ENCODE measurements at places on chromosomes 6 and 20.

DNA sequence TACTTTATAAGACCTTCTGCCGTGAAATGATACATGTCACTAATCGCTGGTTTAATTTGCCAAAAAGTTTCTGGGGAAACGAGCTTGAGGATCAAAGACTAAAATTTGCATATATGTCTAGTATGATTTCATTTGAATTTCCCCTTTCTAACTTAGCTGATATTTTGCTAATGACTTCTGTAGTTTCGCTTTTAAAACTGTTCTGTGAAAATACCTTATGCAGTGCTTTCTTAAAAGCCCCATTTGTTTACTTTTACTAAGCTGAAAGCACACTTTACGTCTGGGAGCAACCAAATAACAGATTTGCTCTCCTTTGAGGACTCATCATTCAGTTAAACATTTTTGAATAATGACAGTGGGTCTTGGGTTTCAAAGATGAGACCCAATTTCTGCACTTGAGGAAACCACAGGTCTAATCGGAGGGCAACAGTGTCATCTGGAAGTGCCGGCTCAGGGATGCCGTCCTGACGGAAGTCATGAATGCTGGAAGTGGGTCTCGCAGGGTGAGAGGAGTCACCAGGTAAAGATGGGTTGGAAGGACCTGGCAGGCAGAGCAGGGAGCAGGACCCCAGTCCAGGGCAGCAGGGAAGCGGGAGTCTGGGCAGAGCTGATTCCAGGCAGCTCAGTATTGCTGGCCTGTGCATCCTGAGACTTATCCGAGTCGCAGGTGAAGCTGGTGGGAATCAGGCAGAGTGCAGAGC, 33.2 kb downstream of the PLEKHG1 start:
- no peak for DNase-seq

DNA sequence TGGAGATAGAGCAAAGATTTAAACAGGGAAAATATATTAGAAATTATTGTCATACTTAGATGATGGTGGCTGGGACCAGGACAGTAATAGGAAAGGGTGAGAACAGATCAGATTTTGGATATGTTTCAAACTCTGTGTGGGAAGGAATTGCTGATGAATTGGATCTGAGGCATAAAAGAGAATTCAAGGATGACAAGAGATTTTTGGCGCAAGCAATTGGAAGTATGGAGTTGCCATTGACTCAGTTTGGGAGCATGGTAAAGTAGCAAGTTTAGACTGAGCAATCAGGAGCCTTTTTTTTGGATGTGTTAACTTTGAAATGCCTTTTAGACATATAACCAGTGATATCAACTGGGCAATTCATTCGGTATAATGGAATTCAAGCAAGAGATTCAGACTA, 14.4 kb downstream of the TAB2 start:
- DNase-seq, result no peak

- DNase-seq, result no peak
Observed at GRCh38 chr6:97064578-97064977, 140.1 kb downstream of the KLHL32 start.

DNA sequence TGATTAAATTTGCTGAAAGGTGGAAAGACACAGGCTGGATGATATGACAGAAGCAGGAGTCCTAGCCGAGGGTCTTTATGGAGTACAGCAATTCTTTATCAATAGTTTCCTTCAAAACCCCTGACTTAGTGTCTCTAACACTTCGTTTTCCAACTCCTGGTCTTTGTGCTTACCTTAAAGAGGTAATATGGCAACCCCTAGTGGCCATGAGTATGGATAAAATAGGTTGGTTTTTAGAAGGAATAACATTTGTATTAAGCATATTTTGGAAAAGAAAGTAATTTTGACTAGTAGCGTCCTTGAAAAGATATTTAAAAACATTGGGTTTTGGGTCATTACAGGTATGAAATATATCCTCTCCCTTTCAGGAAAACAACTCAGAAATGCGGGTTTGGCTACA, 51.9 kb downstream of the VGLL2 start:
- DNase-seq, result no peak

DNA sequence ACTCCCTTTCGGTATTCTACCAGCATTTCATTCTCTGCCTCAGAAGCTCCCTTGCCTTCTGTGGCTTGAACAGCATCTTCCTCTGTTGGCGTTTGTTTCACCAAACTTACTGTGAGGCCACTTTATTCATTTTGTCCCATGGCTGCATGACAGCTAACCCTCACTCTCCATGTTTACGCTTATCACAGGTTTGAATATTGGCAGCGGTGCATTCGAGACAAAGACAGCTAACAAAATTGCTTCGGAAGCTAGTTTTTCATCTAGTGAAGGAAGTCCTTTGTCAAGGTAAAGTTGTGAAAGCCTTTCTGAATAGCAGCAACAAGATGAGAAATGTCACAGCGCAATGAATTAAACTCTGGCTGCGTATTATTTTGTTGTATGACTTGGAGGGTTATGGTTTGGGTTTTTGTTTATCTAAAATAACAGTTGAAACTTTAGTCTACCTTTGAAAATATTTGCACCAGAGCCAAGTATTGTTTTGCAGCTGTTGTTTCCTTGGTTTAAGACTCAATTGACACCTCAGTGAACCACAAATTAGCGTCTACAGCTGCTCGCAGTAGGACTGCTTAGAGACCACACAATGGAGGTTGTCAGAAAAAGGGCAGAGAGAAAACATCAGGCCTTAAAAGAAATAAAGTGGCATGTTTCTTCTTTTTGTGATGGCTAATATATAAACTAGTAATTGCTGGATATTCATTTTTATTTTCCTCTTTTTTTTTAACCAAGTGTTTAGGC, 70.4 kb upstream of the XRN2 start:
- DNase-seq, result no peak

- no peak for DNase-seq
Observed at GRCh38 chr6:155041741-155042279, 46.7 kb downstream of the TIAM2 start.

DNA sequence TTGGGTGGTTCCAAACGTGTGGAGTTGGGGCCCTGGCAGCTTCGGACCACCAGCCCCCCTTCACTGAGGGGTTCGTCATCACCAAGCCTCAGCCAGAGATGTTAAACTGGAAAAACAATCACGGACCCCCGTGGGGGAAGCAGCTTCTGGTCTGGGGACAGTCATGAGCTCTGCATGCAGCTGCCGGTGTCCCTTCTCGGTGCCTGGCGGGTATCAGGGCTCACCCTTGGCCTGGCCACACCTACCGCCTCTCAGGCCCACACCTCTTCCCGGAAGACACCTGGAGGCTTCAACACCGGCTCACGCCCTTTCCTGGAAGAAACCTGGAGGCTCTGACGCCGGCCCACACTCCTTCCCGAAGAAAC, 77.8 kb upstream of the BHLHE23 start:
- no peak for DNase-seq

GRCh38 chr6:80133020-80133419, 26.5 kb downstream of the BCKDHB start:
- DNase-seq, result peak; percentile 10

DNA sequence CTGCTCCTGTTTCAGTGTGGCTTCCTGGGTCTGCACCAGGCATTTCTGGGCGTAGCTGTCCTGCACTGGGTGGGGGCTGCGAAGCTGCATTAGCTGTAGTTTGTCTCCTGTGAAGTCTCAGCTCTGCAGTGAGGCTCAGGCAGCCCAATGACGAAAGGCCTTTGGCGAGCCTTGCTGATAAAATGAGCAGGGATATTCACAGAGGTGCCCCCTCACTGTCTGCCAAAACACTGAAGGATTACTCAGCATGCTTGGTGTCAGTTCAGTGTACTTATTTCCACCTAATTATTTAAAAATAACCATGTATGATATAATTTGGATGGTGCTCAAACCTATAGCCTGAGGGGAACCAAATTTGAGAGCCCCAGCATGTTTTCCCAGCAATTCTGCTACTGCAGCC, 73.5 kb downstream of the ECT2L start:
- DNase-seq, result no peak

- DNase-seq, result no peak
Observed at GRCh38 chr6:98384801-98385200, 449.6 kb upstream of the POU3F2 start.

- no peak for DNase-seq
Observed at GRCh38 chr6:44232676-44233566, 9.5 kb downstream of the SLC29A1 start.

DNA sequence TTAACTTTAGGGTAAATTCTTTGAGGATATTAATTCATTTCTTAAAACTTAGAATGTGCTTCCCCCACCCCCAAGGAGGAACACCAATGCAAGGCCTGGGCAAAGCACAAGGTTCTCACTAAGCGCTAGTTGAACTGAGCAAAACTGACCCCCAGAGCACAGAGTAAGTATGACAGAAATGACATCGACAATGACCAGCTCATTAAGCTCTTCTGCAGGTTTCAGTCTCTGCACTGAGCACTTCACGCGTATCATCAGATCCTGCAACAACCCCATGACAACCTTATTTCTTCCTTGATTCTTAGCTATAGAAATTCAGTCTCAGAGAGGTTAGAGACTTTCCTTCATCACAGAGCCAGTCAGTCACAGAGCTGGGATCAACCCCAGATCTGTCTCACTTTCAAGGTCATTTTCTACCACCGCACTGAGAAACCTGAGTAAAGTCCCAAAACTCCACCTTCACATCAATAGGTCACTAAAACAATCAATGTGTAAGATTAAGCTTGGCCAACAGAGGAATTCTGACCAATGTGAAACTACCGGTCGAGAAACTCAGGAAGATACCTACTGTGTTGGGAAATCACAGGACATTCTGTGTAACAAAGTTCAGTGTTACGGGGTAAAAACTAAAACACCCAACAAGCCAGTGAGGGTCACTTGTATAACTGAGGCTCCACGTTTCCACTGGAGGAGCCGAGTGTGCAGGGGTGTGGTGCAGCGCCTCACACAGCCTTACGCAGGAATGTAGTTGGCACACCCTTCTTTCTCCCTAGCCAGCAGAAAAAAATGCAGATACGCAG, 129.0 kb upstream of the FOXQ1 start:
- no peak for DNase-seq

GRCh38 chr20:8952721-8953120, 116.2 kb upstream of the PLCB4 start:
- DNase-seq, result no peak

GRCh38 chr6:99305021-99305554, 44.4 kb downstream of the FAXC start:
- DNase-seq, result no peak

- DNase-seq, result peak; percentile 5
Observed at GRCh38 chr6:130749402-130749801, 77.8 kb upstream of the SMLR1 start.

DNA sequence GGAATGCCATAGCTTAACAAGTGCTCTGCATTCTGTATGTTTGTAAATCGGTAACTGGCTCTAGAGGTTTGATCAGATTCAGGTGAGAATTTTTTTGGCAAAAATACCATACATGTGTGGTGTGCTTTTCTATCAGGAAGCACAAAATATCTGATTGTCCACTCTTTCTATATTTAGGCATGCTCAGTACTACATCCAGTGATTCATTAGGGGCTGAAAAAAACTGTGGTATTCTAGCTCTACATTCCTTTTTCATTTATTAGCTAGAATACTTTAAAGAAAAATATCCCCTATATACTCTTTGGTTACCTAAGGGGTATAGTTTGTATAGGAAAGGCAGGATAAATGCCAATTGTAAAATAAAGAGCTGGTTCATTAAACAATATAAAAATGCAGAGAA, 10.6 kb upstream of the ELOVL2 start:
- DNase-seq, result no peak

DNA sequence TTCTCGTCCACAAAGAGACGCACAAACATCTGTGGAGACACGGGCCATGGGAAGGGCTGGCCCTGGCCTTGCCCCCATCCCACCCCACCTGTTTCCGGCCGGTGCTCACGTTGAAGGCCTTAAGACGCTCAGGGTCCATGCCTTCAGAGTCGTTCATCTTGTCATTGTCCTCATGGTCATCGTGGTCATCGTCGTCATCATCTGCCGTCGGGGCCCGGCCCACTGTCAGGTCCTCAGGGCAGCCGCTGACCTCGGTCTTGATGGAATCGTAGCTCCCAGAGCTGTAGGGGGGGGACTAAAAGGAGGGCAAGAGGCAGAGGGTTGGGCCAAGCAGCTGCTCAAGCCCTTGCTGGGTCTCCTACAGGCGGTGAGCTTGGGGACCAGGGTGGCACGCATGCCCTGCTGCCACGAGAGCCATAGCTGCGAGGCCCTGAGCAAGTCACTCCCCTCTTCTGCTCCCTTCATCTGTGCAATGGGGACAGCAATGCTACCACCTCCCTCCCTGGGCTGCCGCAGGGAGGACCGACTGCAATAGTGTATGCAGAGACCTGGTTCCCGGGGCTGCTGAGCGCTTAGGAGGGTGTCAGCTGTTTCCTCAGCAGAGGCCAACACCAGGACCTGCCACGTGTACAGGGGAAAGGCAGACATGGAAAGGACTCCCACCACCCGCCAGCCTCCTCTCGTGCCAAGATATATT, 95.5 kb downstream of the ASXL1 start:
- no peak for DNase-seq

DNA sequence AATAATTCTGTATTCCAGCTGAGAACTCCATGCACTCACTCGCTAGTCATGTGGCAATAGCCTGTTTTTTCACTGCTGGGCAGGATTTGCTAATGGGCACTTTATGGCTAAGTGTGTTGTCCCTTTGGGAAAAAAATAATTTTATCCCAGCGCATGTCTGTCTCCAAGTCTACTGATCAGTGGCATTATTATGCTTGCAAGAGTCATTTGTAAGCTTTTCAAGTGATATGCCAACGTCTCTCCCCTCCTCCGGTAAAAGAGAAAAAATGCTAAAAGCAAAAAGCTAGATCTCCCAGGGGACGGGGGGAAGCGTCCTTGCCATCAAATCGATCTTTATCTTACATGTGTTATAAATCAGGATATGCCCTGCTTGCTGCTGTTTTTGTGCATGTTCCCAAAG, 407.7 kb downstream of the CDH26 start:
- no peak for DNase-seq

- DNase-seq, result no peak
Observed at GRCh38 chr20:10763112-10763511, 89.3 kb upstream of the JAG1 start.

- DNase-seq, result no peak
Observed at GRCh38 chr6:45590226-45590625, 212.5 kb upstream of the SUPT3H start.

DNA sequence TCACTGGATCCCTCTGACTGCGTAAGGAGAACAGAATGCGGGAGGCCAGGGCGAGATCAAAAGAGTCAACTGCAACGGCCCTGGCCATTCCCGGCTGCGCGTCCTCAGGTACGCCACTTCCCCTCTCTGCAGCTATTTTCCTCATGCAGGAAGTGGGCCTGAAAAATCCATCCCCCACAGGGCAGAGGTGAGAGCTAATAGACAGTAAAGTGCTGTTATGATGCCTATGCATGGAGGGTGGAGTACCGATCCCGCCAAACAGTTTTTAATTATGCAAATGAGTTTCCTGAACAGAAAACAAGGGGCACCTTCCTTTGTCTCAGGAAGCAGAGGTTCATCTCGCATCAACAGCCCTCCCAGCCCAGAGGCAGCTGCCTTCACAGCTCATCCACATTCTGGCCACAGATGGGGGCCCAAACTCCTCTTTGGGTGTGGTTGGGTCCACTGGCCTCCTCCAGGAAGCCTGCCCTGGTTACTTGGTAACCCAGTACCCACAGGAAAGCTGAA, 9.3 kb downstream of the PREX1 start:
- DNase-seq, result no peak

DNA sequence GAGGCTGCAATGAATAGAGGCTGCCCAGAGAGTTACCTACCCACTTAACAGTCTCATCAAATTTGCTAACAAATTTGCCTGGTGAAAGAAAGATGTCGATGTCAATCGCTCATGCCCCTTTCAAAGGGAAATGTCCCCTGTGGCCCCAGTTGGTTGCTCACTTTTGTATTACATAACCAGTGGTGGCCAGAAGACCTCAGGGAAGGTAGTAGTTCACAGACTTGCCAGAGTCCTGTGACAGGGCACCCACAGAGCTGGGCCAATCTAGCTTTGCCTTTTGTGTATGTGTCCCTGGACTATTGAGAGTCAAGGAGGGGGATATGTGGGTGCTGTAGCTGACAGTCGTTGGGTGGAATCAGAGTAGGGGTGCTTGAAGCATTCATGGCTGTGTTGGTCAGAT, 70.7 kb upstream of the CCN6 start:
- no peak for DNase-seq

All from nephron progenitor cell (in vitro differentiated cells).